Stimulated activated CD4-positive, alpha-beta T cell treated with anti-CD3 and anti-CD28 coated beads, Interleukin-1b, Interleukin-23, amount 100 ng/mL, for 4 hours (primary cell): ENCODE measurements at places on chromosomes 1 and 21.

DNA sequence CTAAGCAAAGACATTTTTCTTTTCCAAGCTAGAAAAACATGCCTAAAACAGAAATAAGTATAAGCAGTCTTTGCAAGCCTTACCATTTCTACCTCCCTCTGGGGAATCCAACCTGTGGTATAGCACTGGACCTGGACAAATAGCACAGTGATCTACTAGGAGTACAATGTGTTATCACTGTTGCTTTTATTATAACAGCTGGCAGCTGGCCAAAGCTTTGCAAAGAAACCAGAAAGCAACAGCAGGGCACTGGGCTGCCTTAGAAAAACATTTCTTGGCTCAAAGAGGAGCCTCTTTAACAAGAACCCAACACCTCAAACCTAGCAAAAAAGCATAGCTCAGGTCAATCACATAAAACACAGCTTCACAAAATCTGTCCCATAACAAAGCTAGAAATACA is 294.5 kb upstream of the GREM2 start:
- DNase-seq: no peak

- no peak for DNase-seq
Measured at GRCh38 chr1:173496757-173497320, 19.7 kb downstream of the PRDX6 start.

DNA sequence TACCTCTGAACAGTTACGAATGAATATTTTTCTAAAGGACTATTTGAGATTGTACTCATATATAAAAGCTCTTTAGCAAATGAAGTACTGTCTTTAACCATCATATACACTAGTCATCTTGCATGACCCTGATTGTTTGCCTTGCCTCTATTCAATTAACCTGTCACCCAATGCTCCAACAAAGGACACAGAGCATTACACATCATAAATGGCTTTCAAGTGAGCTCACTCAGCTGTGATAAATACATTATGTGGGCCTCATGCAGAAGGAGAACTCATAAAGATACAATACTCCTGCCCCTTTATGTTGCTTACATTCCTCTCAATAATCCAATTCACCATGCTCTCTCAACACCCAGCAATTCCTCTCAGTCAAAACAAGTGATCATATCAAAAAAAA is 993.0 kb upstream of the PRMT6 start:
- DNase-seq: no peak

GRCh38 chr1:19613171-19613703 is 30.9 kb upstream of the NBL1 start:
- no peak for DNase-seq

- DNase-seq: no peak
Measured at GRCh38 chr1:66589326-66589725, 55.4 kb downstream of the SGIP1 start.

DNA sequence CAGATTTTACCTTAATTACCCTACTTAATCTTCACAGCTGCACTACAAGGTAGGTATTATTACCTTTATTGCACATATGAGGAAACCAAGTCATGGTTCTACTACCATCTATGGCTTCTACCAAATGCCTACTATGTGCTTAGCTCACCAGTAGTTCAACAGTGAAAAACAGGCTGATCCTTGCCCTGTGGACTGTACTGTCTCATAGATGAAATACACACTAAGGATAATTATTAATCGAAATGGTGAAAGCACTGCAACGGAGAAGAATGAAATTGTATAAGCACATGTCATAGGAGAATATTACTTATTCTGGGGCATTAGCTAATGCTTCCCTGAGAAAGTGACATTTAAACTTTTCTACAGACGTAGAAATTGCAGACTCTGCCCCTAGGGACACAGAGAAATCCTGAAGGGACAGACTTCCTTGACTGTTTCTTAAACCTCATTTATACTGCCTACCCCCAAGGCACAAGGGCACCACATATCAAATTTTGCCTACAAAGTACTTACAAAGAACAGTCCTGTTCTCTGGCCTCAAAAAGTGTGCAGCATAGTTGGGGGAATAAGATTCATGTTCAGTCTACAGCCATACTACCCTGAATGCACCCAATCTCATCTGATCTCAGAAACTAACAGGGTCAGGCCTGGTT is 148.4 kb upstream of the ZC3H11B start:
- DNase-seq: no peak

DNA sequence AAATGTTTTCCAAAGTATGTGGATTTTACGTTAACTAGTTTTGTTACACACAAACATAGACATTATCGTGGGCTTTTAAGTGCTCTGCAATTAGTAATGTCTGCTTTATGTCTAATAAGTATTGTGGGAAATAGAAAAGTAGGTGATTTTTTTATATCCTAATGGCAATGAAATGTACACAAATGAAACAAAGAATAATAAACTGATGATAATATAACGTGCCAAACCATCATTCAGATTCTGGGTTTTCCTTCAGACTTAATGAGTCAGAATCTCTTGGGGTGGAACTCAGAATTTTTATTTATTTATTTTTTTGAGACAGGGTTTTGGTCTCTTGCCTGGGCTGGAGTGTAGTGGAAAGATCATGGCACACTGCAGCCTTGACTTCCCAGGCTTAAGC is 2.0 kb downstream of the TMEM183A start:
- DNase-seq: no peak

DNA sequence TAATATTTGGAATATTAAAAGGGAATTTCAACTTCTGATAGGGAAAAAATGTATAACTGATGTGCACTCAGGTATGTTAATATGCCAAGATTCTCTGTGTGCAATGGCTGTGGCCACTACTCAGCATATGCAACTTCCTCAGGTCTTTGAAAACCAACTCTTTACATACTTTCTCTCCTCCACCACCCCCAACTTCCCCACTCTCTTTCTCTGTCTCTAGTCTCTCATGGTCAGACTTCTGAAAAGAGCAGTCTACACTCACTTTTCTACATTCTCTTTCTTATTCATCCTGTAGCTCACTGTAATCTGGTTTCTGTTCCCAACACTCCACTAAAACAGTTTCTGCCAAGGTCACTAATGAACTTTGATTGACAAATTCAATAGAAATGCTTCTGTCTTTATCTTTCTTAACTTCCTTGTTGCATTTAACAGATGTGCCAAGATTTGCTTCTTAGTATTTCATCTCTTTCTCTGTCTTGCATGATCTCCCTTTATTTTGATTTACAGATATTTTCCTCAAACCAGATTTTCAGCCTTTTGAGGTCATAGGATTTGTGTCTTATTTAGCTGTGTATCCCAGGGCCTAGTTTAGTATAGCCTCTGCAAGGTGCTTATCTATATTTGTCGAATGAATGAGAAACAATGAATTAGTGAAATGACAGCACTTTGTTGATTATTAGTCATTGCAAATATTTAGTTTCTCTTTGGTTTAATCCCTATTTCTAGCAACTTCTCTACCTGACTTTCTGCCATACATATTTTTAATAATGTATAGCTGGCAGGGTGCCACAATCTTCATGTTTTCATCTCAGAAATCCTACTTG is 168.9 kb downstream of the LMO4 start:
- DNase-seq: no peak

- DNase-seq: no peak
Measured at GRCh38 chr1:234175363-234175762, 197.9 kb upstream of the COA6 start.

DNA sequence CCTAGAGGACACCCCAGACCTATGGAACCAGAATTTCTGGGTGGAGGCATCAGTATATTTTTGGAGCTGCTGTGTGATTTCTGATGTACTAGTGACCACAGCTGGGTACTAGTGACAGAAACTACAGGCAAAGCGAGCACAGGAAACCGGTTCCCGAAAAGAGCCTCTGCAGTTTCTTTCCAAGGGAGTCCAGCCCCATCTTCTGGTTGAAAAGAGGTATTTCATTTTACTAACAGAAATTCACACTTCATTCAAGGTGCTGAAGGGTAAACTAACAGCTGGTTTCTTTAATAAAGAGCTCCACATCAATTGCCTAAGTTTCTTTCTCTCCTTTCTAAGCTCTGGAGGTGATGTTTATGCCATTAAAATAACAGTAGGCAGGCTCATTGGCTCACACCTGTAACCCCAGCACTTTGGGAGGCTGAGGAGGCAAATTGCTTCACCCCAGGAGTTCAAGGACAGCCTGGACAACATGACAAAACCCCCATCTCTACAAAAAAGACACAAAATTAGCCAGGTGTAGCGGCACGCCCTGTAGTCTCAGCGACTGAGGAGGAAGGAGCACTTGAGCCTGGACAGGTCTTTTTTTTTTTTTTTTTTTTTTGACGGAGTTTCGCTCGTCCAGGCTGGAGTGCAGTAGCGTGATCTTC is 22.0 kb downstream of the THAP3 start:
- DNase-seq: peak; percentile 8

GRCh38 chr1:176384841-176385240 is 78.1 kb upstream of the PAPPA2 start:
- DNase-seq: no peak

DNA sequence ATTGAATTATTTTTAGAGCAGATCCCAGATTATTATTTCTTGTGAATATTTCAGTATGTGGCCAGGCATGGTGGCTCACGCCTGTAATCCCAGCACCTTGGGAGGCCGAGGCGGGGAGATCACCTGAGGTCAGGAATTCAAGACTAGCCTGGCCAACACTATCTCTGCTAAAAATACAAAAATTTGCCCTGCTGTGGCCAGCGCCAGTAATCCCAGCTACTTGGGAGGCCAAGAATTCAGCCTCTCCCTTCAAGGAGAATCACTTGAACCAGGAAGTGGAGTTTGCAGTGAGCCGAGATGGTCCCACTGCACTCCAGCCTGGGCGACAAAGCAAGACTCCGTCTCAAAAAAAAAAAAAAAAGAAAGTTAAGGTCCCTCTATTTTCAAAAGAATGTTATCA is 4.3 kb downstream of the OSBPL9 start:
- no peak for DNase-seq

GRCh38 chr21:46515109-46515508 is 56.4 kb downstream of the DIP2A start:
- no peak for DNase-seq

- no peak for DNase-seq
Measured at GRCh38 chr1:67532452-67533216, 102.4 kb upstream of the SERBP1 start.

- no peak for DNase-seq
Measured at GRCh38 chr1:5287178-5288150, 633.1 kb downstream of the AJAP1 start.

DNA sequence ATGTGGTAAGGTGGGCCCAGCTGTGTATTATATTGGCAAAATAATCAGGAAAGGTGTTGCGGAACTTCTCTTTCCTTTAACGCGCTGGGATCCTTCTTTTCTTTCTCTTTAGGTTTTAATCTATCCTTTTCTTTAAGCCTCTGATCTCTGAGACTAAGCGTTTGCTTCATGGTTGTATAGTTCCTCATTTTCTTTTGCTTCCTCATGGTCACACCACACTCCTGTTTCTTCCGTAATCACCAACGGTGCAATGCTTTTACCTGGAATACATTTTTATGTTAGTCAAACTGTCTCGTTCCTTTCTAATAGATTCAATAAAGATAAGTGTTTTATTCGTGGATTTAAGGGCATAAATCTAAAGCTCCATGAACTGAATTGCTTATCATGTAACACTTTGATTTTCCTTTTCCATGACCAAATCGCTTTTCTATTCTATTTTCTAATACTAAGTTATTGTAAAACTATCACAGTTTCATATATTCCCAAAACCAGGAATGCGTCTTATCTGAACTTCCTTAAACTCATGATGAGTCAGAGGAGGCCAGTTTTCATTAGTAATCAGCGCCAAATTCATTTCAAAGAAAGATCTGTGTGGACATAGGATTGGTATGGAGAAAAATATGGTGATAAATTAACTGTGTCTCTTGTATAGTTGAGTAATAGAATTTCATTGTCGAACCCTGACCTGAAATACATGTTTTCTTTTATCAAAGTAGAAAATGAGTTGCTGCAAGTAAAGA is 12.2 kb downstream of the SDCCAG8 start:
- DNase-seq: no peak

- no peak for DNase-seq
Measured at GRCh38 chr1:8687039-8687438, 130.4 kb downstream of the RERE start.

DNA sequence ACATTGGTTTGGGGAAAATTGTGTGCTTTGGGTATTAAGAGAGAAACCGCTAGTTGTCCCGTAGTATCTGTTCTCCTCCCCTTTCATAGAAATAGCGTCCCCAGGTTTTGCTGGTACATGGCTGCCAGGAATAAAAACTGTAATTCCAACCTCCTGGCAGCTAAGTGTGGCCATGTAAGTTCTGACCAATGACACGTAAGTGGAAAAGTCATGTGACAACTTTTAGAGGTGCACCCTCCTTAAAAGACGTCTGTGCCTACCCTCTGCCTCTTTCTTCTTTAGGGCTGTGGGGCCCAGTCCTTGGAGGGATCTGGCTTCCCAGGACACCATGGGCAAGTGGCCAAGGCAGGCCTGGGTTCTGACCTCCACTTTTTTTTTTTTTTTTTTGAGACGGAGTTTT is 59.3 kb downstream of the UMODL1 start:
- no peak for DNase-seq

- no peak for DNase-seq
Measured at GRCh38 chr1:108316545-108316944, 72.7 kb upstream of the NBPF4 start.

- no peak for DNase-seq
Measured at GRCh38 chr1:75922698-75923097, 9.5 kb downstream of the ASB17 start.

DNA sequence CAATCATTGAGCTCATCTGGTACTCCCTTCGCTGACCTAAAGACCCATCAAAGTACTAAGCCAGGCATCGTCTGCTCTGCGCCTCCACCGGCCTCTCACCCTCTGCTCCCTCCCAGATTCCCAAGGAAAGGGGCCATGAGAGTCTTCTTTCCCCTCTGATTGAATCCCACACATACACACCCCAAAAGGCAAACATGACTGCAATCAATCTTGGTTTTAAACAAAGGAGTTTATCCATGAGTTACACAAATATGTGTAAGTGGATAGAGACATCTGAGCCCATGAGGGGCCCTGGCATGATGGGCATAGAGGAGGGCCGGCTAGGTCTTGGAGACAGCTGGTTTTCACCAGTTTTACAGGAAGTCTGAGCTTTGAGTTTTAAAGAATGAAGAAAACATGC is 50.9 kb downstream of the CAPN2 start:
- DNase-seq: no peak
